ENCODE measurements at places on chromosomes 7 and 10.
A peak's percentile ranks its signal among the peaks of the same experiment; 100 is the strongest.

- DNase-seq: no peak
Observed at GRCh38 chr7:20326342-20326741, 4.4 kb upstream of the ITGB8 start.

DNA sequence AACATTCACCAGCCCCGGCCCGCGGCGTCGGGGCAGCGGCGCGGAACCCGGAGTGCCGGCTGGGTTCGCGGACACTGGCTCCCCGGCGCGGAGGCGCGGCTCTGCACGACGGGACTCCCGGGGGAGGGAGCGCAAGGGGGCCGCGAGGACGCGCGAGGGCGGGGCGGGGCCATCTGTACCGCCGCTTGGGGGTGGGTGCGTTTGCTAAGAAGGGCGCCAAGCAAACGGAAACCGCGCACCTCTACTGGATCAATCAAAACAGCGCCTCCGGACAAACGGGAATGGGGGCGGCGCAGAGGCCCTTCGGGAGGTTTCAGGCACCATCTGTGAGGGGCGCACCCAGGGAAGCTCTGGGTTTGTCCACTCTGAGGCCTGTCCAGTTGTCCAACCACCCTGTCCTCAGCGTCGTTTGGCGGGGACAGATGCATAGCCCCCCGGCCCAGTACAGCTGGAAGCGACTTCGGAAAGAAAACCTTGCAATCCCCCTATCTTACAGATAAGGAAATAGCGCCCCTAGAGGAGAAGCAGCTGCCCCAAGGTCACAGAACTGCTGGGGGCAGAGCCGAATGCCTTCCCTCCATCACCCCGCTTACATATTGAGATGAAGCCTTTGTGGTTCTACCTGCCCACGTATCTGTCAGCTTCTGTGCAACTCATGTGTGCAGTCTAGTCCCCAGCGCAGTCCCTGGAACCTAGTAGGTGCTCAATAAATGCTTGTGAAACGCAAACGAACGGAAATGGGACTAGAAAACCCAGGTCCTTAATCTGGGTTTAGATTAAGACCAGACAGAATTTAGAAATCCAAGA lies 10.7 kb upstream of the SLIT1 start:
- DNase-seq: peak; percentile 74

DNA sequence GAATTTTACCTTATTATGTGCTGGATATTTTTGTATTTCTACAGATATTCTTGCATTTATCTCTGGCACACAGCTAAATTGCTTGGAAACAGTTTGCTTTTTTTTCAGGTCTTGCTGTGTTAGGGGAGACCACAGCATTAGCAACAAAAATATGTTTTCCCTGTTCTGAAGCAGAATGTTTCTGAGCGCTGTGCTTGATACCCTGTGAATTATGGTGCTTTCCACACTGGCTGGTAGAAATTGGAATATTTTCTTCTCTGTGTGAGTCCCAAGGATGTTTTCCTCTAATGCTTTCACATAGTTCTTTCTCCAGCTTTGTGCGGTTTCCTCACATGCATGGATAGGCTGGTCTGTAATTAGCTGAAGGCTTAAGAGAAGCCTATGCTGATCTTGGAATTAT lies 651.6 kb upstream of the IGFBP3 start:
- DNase-seq: no peak

- no peak for DNase-seq
Observed at GRCh38 chr7:123748171-123748733, 551 bp downstream of the WASL start.

DNA sequence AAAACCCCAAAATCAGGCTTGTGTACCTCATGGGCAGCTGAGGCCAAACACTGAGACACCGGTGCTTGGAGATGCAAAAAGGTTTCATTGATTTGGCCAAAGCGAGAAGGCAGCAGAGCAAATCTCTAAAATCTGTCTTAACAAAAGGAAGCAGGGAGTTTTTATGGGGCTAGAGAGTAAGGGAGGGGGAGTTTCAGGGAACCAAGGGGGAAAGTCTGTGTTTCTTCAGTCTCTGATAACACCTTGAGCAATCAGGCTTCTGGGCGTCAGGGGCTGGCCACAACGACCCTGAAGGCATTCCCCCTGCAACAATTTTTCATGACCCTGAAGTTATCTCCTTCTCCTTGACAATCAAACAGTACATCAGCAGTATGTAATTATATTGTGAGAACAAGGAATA lies 2.7 kb upstream of the ZNF786 start:
- no peak for DNase-seq

- DNase-seq: no peak
Observed at GRCh38 chr10:71188201-71188600, 24.2 kb upstream of the UNC5B start.

GRCh38 chr7:22635349-22635748 lies 91.7 kb upstream of the IL6 start:
- DNase-seq: no peak

- DNase-seq: no peak
Observed at GRCh38 chr10:75924309-75924902, 493.0 kb downstream of the LRMDA start.

DNA sequence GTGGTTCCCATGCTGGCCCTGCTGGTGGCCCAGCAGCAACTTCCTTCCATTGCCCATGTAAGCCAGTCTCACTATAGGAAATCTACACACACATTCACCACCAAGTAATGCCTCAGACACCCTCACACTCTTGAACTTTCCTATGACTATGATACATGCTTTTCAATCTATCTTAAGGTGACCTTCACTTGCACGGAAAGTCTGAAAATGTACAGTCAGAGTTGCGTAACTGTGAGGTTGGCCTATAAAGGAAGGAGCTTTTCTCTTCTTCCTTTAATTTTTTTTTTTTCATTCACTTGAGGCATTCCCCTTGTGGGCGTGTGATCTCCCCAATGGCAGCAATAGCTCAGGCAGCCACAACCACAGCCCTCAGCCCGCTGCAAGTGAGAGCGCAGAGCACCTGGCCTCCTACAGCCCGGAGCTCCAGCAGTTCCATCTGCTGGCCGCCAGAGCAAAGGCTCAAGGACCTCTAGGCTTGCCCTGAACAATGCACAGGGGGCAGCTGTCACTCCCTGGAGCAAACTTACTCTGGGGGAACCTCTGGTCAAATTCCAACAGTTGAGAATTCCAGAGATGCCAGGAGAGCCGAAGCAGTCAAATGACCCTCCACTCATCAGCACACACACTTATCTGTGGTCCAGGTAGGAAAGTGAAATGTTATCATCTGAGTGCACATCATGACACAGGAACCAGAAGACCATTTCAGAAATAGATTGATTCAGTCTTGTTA lies 123.1 kb upstream of the ADO start:
- no peak for DNase-seq

DNA sequence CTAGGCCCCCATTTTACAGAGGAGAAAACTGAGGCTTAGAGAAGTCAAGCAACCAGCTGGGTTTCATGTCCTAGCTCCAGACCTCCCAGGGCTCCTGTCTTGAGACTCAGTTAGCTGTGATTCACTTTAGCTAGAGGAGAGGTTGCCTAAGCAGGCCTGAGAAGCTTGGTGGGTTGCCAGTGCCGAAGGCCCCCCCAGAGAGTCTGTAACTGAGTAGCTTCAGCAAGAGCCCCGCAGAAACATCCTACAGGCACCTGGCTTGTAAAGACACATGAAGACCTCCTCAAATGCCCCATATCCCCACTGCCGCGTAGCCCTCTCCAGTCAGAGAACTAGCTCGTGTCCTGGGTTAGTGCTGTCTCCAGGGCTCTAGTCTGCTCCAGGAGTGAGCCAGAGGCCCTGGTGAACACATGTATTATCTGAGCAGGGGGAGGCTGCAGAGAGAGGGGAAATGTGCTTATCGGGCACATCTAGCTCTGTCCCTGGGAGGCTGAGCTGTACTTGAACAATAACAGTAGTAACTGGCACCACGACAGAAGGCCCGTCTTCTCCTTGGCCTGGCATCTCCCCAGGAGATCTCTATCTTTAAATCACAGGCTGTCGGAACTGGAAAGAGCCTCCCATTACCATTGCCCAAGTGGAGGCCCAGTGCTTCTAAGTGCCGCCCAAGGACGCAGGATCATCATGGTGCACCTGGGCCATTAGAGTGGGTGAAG lies 28.9 kb downstream of the UNC5B start:
- DNase-seq: no peak

GRCh38 chr7:145471883-145472282 lies 636.0 kb upstream of the TPK1 start:
- DNase-seq: no peak

- DNase-seq: no peak
Observed at GRCh38 chr7:124553502-124553901, 212.1 kb downstream of the GPR37 start.

GRCh38 chr7:73817121-73817520 lies 13.7 kb upstream of the CLDN4 start:
- DNase-seq: no peak

GRCh38 chr10:74040200-74041126 lies 42.5 kb downstream of the VCL start:
- DNase-seq: no peak

DNA sequence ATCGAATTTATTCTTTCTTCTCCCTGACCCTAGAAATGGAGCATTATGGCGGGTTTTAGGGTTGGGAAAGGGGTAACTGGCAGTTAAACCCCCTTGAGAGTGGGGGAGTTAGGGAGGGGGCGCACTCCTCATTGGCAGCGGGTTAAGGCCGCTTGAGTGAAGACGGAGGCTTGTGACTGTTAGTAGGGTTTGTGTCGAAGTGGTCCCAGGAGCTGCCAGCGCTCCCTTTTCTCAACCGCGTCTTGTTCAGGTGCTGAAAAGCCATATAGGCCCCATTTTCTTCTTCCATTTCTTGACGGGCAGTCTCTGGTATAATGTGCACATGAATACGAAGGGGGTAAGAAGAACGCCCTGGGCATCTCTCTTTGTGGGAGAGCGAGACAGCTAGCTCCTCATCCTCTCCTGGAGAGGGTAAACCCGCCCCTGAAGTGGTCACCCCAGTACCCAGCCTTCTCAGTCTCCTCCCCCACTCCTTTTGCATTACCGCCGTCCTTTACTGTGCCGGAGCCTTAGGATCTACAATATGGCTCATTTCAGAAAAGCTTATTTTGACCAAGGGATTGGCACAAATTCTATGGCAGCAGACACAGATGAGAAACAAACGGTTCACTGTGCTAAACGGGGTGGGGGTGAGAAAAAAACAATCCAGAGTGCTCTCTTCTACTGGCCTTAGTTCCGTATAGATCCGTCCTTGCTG lies 836 bp downstream of the KMT2E start:
- DNase-seq: peak; percentile 59

DNA sequence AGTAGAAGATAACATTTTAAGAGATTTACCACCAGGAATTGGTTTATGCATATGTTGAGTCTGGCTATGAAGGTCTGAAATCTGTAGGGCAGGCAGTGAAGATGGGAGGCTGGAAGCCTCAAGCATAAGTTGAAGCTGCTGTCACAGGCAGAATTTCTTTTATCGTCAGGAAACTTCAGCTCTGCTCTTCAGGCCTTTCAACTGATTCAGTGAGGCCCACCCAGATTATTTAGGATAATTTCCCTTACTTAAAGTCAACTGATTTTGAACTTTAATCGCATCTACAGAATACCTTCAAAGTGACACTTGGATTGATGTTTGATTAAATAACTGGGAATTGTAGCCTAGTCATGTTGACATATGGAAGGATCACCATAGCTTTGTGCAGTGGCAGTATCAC lies 190.5 kb downstream of the PPP1R9A start:
- DNase-seq: no peak

GRCh38 chr7:104653825-104654401 lies 325.5 kb downstream of the LHFPL3 start:
- DNase-seq: no peak

- no peak for DNase-seq
Observed at GRCh38 chr10:3723766-3724165, 61.2 kb downstream of the KLF6 start.

GRCh38 chr10:43036481-43037428 lies 40.1 kb upstream of the RET start:
- DNase-seq: no peak

- no peak for DNase-seq
Observed at GRCh38 chr10:71396711-71397295, at the start of gene CDH23. Gene CDH23, plus strand, starts transcription at chr10:71396920. Its CDS starts 42,912 bp downstream, at chr10:71439832.

- no peak for DNase-seq
Observed at GRCh38 chr10:50431791-50432190, 180.5 kb upstream of the ASAH2 start.

DNA sequence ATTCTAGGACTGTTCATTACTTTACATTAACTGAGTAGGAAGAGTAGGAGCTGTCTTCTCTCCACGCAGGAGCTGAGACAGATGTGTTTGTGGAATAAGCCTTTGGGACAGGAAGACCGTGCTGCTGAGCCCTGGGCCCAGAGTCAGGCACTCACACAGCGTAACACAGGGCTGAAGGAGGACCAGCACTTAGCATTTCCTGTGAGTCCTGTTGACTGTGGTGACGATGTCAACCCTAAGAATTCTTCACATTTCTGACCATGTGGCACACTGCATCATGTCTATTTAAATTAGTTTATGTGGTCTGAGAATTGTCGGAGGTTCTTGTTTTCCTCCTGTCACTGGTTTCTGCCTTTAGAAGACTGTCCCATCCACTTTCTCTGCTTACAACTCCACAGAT lies 117.2 kb downstream of the PIP4K2A start:
- no peak for DNase-seq

DNA sequence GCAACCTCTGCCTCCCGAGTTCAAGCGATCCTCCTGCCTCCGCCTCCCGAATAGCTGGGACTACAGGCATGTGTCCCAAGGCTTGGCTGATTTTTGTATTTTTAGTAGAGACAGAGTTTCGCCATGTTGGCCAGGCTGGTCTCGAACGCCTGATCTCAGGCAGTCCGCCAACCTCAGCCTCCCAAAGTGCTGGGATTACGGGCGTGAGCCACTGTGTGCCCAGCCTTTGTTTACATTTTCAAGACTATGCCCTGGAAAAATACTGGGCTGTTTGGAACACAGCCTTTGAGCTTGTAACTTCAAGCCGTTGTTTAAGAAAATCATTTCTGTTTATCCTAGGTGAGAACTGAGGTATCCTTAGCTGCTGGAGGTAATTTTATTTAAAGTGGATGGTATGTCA lies 1.9 kb downstream of the ZKSCAN1 start:
- no peak for DNase-seq

DNA sequence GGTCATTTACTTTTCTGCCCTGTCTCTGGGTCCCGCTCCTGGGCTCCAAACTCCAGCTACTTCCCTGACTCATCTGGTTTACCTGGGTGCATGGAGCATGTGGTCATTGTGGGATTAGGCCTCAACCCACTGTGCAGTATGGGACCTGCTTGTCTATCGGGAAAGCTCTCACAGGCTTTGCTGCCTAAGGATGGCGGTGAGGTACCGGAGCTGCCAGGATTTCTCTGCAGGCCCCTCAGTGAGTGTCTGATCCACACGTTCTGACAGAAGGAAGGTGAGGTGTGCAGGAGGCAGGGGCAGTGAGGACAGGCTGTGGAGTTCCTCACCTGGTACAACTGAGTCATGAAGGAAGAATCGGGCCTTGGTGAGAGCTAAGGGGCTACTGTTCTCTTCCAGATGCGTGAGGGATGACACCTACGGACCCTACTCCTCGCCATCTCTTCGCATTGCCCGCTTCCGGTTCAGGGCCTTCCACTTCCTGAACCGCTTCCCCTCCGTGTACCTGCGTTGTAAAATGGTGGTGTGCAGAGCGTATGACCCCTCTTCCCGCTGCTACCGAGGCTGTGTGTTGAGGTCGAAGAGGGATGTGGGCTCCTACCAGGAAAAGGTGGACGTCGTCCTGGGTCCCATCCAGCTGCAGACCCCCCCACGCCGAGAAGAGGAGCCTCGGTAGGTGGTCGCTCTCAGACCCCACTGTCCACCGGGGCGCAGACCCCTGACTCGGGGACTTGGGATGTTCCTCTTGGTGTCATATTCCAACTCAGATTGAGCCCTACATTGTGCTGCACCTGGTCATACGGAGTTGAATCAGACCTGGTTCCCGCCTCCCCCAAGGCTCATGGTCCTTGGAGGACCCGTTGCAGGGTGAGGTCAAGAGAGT lies 56.7 kb downstream of the C10orf120 start:
- DNase-seq: no peak

Measured in NCI-H524 (cell line).